EH (cell line): ENCODE measurements at places on chromosomes 1 and 21.

DNA sequence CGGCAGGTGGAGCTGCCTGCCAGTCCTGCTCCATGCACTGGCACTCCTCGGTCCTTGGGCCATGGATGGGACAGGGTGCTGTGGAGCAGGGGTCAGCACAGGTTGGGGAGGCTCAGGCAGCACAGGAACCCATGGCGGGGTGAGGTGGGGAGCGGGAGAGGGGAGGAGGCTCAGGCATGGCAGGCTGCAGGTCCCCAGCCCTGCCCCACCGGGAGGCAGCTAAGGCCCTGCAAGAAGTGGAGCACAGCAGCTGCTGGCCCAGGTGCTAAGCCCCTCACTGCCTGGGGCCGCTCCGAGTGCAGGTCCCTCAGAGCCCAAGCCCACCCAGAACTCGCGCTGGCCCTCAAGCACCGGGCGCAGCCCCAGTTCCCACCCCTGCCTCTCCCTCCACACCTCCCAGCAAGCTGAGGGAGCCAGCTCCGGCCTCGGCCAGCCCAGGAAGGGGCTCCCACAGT, 691 bp upstream of the GBP5 start:
- no peak for DNase-seq

GRCh38 chr1:68675336-68675735, 178.5 kb upstream of the DEPDC1 start:
- DNase-seq, result no peak

DNA sequence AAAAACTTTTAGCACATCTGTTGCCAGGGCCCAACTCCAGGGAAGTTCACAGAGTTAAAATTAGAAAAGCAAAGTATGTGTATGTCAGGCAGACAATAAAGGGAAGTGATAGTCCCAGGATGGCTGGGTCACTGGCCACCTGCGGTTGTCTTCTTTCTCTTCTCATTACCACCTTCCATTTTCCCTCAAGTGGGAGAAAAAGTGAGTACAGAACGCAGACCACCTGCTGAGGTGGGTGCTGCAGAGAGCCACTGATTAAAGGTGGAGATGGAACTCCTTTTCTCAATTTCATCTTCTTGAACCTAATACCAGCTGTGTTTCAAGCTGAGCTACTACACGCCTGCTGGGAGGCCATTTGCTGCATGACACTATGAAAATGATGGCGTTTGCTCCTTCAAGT, 88.8 kb upstream of the PDE4B start:
- DNase-seq, result no peak

DNA sequence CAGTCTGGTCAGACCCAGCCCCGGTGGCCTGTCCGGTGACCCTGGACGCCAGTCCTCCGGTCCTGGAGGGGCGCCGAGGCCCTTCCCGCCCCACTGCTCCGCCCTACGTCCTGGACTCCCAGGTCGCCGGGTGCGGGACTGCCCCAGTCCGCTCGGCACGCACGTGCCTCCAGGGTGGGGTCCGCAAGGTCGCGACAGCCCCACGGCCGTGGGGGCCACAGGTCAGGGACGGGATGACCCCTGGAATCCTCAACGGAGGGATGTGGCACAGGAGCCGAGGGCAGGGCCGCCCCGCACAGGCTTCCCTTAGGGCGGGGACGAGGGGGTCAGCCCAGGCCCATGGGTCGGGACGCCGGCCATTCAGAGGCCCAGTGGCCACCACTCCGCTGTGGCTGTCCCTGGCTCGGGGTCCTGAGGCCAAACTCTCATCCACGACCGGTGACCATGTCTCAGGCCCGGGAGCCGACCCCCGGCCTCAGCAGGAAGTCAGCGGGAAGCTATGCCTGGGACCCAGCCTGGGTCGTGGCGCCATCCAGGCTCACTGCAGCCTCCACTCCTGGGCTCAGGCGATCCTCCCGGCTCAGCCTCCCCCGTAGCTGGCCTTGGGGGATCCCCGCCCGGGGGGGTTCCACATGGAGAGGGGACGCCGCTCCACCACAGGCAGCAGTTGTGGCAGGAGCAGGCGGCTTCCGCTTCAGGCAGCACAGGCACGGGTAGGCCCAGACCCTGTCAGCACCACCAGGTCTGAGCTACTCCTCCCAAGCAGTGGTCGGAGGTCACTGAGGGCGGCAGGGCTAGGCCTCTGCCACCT, 599 bp upstream of the TMEM240 start:
- no peak for DNase-seq
